ENCODE measurements at places on chromosomes 5 and 9. TPM values are rescaled to one million over a fixed set of nuclear protein-coding genes. Genes with fewer than 3 reads are reported as not detected.

SOX30 gene
- under 0.01 TPM for total RNA-seq

SPATA6L gene
- 1.8 TPM for total RNA-seq

PRDM9 gene
- total RNA-seq: not detected

PNPLA7 gene
- total RNA-seq: 3.0 TPM

B4GALT1 gene
- 136 TPM for total RNA-seq

PRRX2 gene
- total RNA-seq: 20.9 TPM

PCDHA5 gene
- 0.13 TPM for total RNA-seq

AP3B1 gene
- 99.3 TPM for total RNA-seq

TTC23L gene
- total RNA-seq: 0.78 TPM

TMEM215 gene
- not detected for total RNA-seq

MEIKIN gene
- total RNA-seq: not detected

ZMAT2 gene
- total RNA-seq: 52.0 TPM

LCN2 gene
- total RNA-seq: not detected

CCNI2 gene
- total RNA-seq: not detected

ALDH1A1 gene
- total RNA-seq: under 0.01 TPM

GMCL2 gene
- not detected for total RNA-seq

TOR1A gene
- 38.2 TPM for total RNA-seq

MAMDC4 gene
- 0.39 TPM for total RNA-seq

C1QTNF3 gene
- total RNA-seq: 2.9 TPM

KIF4B gene
- not detected for total RNA-seq

CRHBP gene
- not detected for total RNA-seq

RBM18 gene
- 11.1 TPM for total RNA-seq

NKD2 gene
- not detected for total RNA-seq

Measured in articular chondrocyte of knee joint (primary cell).